ENCODE measurements at places on chromosomes 7 and 10.
A peak's percentile ranks its signal among the peaks of the same experiment; 100 is the strongest.

- DNase-seq: no peak
Measured at GRCh38 chr7:134044682-134045081, 82.5 kb upstream of the LRGUK start.

- DNase-seq: no peak
Measured at GRCh38 chr7:34117573-34117972, 212.2 kb downstream of the BMPER start.

- no peak for DNase-seq
Measured at GRCh38 chr7:36599645-36600313, 124.5 kb downstream of the AOAH start.

DNA sequence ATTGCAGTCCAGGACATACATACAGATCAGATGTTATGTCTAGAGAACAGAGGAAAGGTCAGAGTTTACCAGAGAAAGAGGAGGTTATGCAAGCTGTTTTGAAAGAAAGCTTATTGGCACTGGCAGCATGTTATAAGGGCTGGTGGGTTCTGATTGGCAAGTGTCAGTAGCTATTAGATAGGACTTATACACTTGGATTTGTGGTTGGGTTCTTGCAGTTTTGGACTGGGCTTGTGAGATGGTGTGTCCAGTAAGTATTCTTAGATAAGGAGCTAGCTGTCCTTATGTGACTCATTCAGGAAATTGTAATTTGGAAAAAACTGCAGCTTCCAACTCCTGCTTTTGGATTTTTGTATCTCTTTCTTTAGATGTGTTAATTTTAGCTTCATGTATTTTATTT is 130.7 kb upstream of the NAMPT start:
- DNase-seq: no peak

- DNase-seq: no peak
Measured at GRCh38 chr7:18530224-18531179, 35.0 kb downstream of the HDAC9 start.

- DNase-seq: peak; percentile 85
Measured at GRCh38 chr10:20767028-20767427, 130.1 kb downstream of the NEBL start.

DNA sequence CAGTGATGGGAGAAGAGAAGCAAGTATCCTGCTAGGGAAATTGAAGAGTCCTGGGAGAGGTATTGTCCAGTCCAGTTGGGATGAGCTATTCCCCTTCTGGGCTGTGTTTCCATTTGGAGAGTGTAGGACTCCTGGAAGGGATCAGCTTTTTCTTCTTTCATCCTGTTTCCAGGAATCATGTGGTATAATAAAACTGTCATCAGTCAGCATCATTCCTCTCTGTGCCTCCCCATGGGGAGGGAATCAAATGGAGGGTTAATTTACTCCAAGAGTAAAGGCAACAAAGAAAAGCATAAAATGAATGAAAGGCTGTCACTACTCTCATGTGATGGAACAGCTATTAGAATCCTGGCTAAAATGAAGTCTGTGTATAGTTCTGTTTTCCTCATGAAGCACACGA is 429.9 kb downstream of the SORCS3 start:
- no peak for DNase-seq

DNA sequence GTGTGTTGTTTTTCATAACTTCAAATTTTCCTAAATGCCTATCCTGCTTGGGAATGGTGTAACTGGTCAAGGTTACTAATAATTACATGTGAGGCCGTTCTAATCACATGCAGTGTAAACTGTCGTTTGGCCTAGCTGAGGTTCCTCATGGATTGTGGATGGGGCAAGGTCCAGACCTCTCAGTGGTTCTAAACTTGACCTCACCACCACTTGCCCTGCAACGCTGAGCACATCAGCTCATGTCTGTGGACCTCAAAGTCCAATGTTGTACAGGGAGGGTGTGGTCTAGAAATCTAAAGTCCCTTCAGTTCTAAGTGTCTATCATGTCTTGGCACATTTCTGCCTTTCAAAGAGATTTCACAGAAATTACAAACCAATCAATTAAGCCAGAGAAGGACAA is 15.6 kb downstream of the RBP3 start:
- no peak for DNase-seq
